ENCODE measurements at places on chromosomes 6 and 20.
A peak's percentile ranks its signal among the peaks of the same experiment; 100 is the strongest.

- DNase-seq, result peak; percentile 57
- H3K4me1 ChIP-seq, result peaks cover 18% of the 10 kb centered on the region
- H3K27me3 ChIP-seq, result peaks cover 8% of the 10 kb centered on the region
- no peak overlapping the region for H3K4me3 ChIP-seq
Observed at GRCh38 chr20:23242556-23243180, 107.9 kb upstream of the NXT1 start.

- H3K36me3 ChIP-seq, result no peaks in the 10 kb centered on the region
- DNase-seq, result no peak
- H3K4me3 ChIP-seq, result no peak overlapping the region
- peaks cover 36% of the 10 kb centered on the region for H3K4me1 ChIP-seq
Observed at GRCh38 chr6:134005800-134006199, 46.6 kb downstream of the SLC2A12 start.

- peak; percentile 45 for DNase-seq
- H3K4me1 ChIP-seq, result peaks cover 25% of the 10 kb centered on the region
- no peak overlapping the region for H3K27ac ChIP-seq
Observed at GRCh38 chr20:4018023-4018748, 2.8 kb upstream of the RNF24 start.

DNA sequence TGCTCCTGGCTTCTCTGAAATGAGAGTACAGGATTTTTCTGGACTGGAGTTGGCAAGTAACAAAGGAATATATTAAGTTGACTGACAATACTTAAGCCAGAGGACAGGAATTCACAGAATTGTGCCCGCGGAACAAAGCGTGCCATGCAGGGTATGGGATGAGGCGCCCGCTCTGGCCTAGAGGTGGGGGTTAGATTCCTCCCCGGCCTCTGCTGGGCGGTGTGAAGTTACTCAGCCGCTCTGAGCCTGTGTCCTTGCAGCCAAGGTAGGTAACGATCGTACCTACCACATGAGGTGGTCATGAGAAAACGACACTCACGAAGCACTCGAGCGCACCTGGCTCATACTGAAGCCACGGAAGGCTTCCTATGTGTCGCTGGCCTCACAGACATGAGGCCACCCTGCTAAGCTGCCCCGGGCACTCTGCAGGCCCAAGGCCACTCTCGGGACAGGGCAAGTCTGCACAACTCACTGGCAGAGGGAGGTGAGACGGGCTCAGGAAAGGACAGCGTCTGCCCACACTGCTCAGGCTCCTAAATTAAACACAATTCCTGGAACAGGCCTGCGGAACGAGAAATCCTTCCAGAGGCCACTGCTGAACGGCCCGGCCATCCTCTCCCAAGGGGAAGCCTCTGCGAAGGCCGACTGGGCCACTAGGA lies 70.8 kb downstream of the PSMG4 start:
- H3K27me3 ChIP-seq, result no peaks in the 10 kb centered on the region
- H3K36me3 ChIP-seq, result no peaks in the 10 kb centered on the region
- H3K27ac ChIP-seq, result peak overlapping the region; percentile 77
- H3K4me1 ChIP-seq, result peaks cover 78% of the 10 kb centered on the region

- no peaks in the 10 kb centered on the region for H3K4me1 ChIP-seq
- H3K4me3 ChIP-seq, result no peak overlapping the region
- no peaks in the 10 kb centered on the region for H3K36me3 ChIP-seq
- no peaks in the 10 kb centered on the region for H3K27me3 ChIP-seq
- DNase-seq, result no peak
- no peak overlapping the region for H3K27ac ChIP-seq
Observed at GRCh38 chr6:43396408-43397149, 27.1 kb upstream of the ZNF318 start.

DNA sequence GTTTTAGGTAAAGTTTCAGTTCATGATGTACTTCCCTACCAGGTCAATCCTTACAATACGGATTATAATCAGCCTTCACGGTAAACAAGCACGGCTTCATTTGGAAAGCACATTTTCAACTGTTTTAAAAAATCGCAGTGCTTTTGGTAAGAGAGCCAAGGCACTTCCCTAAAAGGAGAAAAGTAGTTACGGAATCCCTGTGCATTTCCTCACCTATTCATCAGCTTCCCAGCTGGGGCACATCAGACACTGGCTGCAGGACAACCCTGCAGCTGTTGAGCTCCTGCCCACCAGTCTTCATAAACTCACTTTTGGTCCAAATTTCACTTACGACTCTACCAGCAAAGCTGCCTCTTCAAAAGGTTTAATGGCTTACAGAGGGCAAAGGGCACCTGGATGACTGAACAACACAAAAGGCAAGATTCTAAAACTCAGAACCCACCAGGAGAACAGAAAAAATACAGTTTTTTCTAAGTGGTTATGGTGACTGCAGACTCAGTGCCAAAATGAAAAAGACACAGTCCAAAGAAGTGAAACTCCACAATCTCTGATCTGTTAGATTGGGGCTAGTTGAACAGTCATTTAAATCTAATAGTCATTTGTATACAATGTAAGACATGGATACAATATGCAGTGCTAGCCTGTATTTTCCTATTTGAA lies 7.5 kb downstream of the SNX5 start:
- peaks cover 3% of the 10 kb centered on the region for H3K36me3 ChIP-seq
- H3K27me3 ChIP-seq, result no peaks in the 10 kb centered on the region
- DNase-seq, result no peak

DNA sequence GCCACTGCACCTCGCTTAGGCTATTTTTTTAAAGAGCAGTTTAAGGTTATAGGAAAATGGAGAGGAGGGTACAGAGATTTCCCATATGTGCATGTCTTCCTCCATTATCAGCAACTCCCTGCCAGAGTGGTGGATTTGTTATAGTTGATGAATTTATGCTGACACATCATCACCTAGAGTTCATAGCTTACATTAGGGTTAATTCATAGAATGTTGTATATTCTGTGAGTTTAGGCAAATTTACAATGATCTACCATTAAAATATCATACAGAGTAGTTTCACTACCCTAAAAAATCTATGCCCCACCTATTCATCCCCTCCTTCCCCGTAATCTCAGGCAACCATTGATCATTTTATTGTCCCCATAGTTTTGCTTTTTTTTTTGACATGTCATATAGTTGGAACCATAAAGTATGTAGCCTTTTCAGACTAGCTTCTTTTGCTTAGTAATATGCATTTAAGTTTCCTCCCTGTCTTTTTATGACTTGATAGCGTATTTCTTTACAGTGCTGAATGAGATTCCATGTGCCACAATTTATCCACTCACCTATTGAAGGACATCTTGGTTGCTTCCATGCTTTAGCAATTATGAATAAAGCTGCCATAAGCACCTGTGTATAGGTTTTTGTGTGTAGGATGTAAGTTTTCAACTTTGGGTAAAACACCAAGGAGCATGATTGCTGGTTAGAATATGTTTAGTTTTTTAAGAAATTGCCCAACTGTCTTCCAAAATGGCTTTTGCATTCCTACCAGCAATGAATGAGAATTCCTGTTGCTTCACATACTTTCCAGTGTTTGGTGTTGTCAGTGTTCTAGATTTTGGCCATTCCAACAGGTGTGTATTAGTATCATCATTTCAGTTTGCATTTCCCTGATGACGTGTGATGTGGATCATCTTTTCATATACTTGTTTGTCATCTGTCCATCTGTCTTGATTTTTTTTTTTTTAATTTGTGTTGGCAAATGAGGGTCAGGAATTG lies 60.2 kb downstream of the NCOA3 start:
- no peaks in the 10 kb centered on the region for H3K27me3 ChIP-seq
- no peak for DNase-seq
- H3K4me1 ChIP-seq, result peaks cover 88% of the 10 kb centered on the region
- H3K36me3 ChIP-seq, result no peaks in the 10 kb centered on the region
- H3K27ac ChIP-seq, result no peak overlapping the region

GRCh38 chr20:44433751-44434538 lies 41.7 kb upstream of the TTPAL start:
- no peaks in the 10 kb centered on the region for H3K27me3 ChIP-seq
- DNase-seq, result no peak
- H3K4me1 ChIP-seq, result no peaks in the 10 kb centered on the region
- H3K4me3 ChIP-seq, result no peak overlapping the region
- H3K36me3 ChIP-seq, result no peaks in the 10 kb centered on the region

DNA sequence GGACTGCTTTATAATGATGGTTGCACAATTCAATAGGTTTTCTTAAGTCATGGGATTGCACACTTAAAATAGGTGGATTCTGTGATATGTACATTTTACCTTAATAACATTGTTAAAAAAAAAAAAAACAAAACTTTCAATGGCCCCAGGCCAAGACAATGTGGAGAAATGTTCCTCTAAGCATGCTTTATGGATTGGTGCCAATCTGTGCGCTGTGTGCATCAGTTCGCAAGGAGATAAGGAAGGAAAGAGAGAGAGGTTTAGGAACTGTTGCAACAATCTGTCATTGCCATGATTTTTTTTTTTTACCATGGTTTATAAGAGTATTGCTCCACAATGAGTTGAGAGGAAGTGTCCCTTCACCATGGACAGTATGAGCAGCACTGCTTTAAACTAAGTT lies 399.6 kb downstream of the PTPRT start:
- no peak for DNase-seq
- no peak overlapping the region for H3K27ac ChIP-seq
- H3K27me3 ChIP-seq, result no peaks in the 10 kb centered on the region
- H3K4me3 ChIP-seq, result no peak overlapping the region
- H3K4me1 ChIP-seq, result no peaks in the 10 kb centered on the region

DNA sequence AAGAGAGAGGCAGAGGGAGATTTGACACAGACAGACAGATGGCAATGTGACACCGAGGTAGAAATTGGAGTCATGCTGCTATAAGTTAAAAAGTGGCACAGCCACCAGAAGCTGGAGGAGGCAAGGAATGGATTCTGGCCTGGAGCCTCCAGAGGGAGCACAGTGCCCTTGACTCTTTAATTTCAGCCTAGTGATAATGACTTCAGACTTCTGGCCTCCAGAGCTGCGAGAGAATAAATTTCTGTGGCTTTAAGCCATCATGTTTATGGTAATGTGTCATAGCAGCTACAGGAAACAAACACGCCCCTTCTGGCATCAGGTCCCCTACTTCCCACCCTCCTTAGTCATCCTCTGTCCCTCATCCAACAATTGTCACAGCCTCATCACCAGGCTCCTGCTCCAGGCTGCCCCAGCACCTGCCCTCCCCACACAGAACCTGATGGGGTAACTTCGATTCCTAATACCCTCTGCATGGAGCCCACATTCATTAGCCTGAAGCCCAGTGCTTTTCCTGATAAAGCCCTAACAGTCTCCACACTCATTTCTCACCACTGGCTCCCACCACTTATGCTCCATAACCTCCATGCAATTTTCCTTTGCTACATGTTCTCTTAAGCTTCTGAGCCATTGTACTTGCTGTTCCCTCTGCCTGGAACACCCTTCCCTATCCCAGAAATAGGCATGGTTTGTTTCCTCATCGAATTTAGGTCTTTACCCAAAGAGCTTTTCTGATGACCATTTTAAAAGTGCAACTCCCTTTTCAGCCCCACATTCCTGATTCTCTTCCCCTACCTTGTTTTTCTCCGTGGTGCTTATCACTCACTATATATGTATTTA lies 69.7 kb upstream of the TOX2 start:
- DNase-seq, result no peak
- no peak overlapping the region for H3K4me3 ChIP-seq
- no peaks in the 10 kb centered on the region for H3K27me3 ChIP-seq
- H3K4me1 ChIP-seq, result peaks cover 24% of the 10 kb centered on the region
- no peaks in the 10 kb centered on the region for H3K36me3 ChIP-seq

DNA sequence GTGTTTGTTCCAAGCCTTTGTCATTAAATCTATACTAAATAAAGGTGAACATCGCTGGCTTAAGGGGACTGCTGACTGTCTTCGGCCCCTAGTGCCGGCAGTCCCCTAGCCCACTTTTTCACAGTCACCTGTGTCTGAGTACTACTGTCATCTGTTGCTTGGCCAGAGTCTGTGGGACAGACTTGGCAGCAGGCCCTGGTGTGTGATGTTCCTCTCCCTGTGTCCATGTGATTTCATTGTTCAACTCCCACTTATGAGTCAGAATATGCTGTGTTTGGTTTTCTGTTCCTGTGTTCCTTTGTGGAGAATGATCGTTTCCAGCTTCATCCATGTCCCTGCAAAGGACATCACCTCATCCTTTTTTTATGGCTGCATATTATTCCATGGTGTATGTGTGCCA lies 133.4 kb downstream of the HAO1 start:
- no peaks in the 10 kb centered on the region for H3K36me3 ChIP-seq
- no peaks in the 10 kb centered on the region for H3K27me3 ChIP-seq
- H3K27ac ChIP-seq, result no peak overlapping the region

DNA sequence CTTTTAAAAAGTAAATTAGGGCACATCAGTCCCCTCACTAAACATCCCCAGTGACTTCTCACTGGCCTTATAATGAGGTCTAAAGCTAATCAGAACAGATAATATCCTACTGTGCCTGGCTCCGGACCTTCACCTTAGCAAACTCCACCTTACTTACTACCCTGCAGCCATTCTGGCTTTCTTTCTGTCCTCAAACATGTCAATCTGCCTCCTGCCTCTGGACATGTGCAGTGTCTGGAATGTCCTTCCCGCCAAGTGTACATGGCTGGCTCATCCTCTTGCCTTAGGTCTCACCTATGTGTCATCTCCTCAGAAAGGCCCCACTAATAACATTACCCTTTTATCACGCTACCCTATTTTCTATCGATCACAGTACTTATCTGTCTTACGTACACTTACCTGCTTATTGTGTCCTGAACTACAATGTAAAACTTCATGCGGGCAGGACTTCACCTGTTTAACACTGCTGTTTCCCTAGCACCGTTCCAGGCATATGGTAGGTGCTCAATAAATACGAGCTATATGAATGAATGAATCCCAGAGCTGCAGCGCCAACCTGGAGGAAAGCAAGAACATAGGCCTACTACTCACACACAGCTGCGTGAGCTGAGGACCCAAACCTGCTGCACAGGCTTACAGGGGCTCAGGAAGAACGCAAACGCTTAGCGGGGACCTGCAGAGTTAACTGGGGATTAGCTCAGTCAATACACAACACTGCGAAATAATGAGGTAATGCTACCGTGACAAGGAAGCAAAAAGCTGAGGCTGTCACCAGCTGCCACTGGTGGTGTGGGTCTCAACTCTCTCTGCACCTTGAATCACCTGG lies 991 bp downstream of the UQCC2 start:
- no peaks in the 10 kb centered on the region for H3K27me3 ChIP-seq
- peak overlapping the region; percentile 73 for H3K4me3 ChIP-seq
- peak overlapping the region; percentile 95 for H3K27ac ChIP-seq
- peaks cover 20% of the 10 kb centered on the region for H3K4me1 ChIP-seq
- H3K36me3 ChIP-seq, result no peaks in the 10 kb centered on the region

- no peak overlapping the region for H3K4me3 ChIP-seq
- no peaks in the 10 kb centered on the region for H3K36me3 ChIP-seq
- no peaks in the 10 kb centered on the region for H3K4me1 ChIP-seq
- DNase-seq, result no peak
- no peaks in the 10 kb centered on the region for H3K27me3 ChIP-seq
Observed at GRCh38 chr6:2103765-2104523, 141.5 kb downstream of the GMDS start.

- H3K27ac ChIP-seq, result no peak overlapping the region
- peaks cover 19% of the 10 kb centered on the region for H3K36me3 ChIP-seq
- no peaks in the 10 kb centered on the region for H3K27me3 ChIP-seq
Observed at GRCh38 chr6:111579816-111580215, 25.9 kb downstream of the TRAF3IP2 start.

- no peak overlapping the region for H3K27ac ChIP-seq
- no peak for DNase-seq
- no peak overlapping the region for H3K4me3 ChIP-seq
Observed at GRCh38 chr6:7593229-7593628, 3.2 kb downstream of the SNRNP48 start.

GRCh38 chr6:160393891-160394653 lies 45.9 kb downstream of the SLC22A3 start:
- H3K4me3 ChIP-seq, result no peak overlapping the region
- peaks cover 20% of the 10 kb centered on the region for H3K4me1 ChIP-seq
- peak overlapping the region; percentile 48 for H3K27ac ChIP-seq
- no peaks in the 10 kb centered on the region for H3K36me3 ChIP-seq
- no peaks in the 10 kb centered on the region for H3K27me3 ChIP-seq
